Kidney epithelial cell (primary cell): ENCODE measurements at places on chromosomes 7 and 10. TPM values are rescaled to one million over a fixed set of nuclear protein-coding genes. Genes with fewer than 3 reads are reported as not detected.

DNA sequence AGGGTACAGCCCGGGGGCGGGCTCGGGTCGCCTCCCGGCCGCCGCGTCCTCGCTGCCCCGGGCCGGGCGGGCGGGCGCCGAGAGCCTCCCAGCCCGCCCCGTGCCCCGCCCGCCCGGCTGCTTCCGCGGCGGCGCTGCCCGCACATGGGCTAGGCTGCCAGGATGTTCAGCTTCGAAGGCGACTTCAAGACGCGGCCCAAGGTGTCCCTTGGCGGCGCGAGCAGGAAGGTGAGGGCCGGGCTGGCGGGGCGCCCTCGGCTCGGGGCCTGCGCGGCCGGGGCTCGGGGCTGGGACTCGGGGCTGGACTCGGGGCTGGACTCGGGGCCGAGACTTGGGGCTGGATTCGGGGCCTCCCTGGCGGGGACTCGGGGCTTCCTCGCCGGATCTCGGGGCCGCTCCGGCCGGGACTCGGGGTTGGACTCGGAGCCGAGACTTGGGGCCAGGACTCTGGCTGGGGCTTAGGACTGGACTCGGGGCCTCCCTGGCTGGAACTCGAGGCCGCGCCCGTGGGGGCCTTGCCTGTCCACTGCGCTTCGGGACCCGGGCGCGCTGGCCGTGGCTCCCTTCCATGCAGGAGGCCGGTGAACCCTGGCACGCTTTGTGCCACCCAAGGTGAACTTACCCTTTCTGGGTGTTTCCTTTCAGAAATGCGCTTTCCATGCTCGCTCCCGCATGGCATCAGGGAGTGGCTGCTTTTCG, 534 bp downstream of the UBE3C start:
- no peak for DNase-seq

DNA sequence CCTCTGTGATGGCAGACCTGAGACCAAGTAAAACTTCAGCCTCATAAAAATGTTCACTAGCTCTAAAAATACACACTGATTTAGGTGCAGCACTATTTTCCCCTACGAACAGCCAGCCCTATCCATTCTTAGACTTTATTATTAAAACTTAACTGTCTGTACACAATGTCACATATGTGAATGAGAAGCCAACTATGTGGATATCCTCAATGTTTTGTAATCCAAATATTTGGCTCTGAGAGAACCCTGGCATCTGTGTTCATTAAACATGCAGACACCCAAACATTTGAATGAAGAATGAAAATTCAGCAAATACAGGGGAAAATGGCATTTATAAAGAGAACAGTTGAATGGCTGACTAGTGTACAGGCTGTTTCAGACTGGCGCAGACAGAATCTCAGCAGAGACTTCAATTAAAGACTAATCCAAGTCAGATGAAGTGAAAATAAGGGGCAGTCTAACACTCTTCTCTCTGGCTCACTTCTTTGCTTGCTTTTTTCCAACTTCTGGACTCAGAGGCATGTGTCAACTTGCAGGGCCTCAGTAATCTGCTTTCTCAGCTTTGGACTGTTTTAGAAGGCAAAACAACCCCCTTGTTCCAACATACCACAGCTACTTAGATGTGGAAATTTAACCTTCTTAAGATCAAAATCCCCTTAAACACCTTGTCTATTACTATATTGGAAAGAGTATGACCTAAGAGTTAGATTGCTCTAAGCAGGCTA, 47.4 kb upstream of the FAM180A start:
- no peak for DNase-seq

GRCh38 chr7:69673074-69673473, 74.8 kb downstream of the AUTS2 start:
- no peak for DNase-seq

- DNase-seq = no peak
Measured at GRCh38 chr10:132910186-132910880, 32.0 kb downstream of the CFAP46 start.

DNA sequence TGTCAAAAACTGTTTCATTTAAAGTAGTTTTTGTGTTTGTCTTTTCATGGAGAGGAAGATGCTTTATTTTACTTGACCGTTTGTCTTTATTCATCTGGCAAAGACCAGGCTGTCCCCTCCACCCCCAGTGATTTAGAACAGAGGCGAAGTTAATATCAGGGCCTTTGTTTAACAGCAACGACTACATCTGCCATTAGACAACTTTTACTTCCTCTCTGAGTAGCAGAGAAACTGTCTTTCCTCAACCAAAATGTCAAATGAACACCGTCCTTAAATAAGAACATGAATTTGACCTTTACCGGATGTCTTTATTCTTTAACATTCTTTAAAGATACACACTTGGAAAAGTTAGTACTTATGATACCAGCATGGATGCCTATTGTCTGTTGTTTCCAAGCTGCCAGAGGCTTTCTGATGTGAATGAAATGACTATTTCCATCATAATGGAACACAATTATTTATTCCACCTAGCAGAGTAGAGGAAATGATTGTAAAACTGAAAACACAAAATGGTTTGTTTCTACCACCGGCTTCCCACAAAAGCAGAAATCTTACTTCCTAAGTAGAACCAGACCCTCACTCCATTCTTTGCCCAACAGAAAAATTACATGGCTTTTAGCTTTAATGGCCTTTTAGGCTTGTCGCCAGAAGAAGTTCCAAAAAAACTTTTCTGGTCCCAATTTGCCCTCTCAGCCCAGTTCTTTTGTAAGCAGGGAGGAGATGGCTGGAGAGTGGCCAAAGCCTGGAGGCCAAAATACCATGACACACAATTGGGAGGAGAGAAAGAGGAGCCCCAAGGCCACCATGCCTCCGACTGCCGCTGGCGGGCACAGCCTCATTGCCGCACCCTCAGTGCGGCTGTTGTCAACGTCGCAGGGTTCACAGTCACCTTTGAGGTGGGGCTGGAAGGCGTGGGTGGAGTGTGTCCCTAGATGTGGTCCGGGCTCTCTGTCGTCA, 168.5 kb downstream of the TEX36 start:
- DNase-seq = no peak

GRCh38 chr10:78914502-78915189, 154.1 kb upstream of the ZMIZ1 start:
- DNase-seq = no peak

DNA sequence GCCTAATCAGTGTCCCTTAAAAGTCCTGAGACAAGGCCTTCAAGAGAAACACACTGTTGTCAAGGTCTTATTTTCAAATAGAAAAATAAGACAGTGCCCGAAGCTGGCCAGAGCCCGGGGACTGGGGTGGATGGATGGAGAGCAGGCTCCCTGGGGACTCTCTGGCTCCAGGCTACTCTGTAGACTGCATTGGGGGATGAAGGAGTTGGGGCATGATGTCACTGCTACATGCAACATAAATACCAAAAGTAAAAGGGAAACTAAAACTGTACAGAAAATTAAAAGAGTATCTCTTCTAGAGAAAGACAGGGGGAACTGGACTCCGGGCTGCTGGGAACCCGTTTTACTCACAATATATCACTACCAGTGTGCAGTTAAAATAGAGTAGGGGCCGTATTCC, 629.8 kb downstream of the KCNMA1 start:
- DNase-seq = no peak

DNA sequence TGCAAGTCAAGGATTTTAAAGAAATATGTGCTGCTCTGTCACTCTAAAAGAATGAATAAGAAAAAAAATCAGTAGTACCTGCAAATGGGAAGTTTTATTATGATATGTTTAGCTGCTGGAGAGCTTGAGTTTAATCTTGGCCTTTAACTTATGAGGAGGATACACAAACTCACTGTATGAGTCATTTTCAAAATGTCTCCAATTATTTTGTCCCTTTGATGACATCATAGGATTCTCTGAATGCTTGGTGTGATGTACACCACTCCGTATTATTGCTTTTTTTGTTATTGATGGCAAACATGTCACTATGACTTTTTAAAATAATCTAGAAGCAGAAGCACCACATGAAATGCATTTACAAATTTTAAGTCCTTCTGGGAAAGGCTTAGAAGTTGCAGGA, 125.8 kb downstream of the RALA start:
- no peak for DNase-seq

- DNase-seq = no peak
Measured at GRCh38 chr10:124210263-124210662, 116.9 kb upstream of the CHST15 start.

- no peak for DNase-seq
Measured at GRCh38 chr10:36170943-36171501, 528.9 kb upstream of the FZD8 start.

- no peak for DNase-seq
Measured at GRCh38 chr7:98810153-98810802, 59.5 kb downstream of the TMEM130 start.

DNA sequence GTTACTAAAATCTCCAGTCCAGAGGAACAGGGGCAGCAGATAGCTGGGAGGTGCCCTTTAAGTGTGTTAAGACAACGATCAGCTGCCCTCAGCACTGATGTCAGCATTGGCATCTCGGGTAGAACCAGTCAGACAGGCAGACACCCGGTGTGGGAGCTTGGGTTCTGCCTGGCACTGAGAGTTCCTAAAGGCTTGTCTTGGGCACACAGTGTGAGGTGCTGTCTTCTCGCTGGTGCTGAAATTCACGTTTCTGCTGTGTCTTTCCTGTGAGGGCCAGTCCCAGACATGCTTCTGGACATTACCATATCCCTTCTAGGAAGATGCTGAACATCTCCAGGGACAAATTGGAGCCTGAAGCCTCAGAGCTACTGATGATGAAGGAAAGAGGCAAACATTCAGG, 156.2 kb downstream of the DNAJB6 start:
- DNase-seq = no peak

DNA sequence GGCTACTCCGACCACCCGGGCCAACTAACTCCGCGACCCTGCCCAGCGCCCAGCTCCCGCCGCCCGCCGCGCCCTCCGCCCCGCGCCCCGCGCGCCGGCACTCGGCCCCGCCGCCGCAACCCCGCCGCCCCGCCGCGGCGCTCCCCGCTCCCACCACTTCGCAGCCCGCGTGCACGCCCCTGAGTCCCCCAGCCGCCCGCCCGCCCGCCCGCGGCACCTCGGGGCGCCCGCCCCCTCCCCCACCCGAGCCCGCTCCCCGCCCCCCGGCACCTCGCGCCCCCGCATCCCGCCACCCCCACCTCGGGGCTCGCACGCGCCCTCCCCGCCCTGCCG, 598 bp downstream of the JAZF1 start:
- no peak for DNase-seq

- no peak for DNase-seq
Measured at GRCh38 chr10:69938541-69938991, 114.1 kb upstream of the MACROH2A2 start.

DNA sequence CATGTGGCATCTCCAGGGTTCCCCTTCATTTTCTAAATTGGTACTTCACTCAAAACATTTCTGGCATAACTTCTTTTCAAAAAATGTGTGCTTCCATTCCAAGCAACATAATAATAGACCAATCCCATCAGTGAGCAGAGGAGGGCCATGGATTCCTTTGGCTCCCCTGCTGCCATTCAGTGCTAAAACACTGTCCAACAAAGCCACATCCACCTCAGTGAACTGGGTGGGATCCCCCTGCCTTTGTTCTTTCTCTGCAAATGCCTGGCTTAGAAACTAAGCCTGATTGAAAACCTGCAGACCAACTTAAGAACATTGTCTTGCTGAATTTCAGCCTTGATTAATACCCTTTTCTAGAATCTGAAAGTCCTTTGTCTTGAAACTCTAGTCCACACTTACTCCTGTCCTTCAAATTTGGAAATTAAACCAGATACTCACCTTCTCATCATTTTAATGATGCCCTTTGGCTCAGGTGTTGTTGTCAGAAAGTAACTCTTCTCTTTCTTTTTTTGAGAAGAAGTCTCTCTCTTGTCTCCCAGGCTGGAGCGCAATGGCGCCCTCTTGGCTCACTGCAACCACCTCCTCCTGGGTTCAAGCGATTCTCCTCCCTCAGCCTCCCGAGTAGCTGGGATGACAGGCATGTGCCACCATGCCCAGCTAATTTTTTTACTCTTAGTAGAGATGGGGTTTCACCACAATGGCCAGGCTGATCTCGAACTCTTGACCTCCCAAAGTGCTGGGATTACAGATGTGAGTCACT, 132.3 kb downstream of the PLXNA4 start:
- DNase-seq = no peak

DNA sequence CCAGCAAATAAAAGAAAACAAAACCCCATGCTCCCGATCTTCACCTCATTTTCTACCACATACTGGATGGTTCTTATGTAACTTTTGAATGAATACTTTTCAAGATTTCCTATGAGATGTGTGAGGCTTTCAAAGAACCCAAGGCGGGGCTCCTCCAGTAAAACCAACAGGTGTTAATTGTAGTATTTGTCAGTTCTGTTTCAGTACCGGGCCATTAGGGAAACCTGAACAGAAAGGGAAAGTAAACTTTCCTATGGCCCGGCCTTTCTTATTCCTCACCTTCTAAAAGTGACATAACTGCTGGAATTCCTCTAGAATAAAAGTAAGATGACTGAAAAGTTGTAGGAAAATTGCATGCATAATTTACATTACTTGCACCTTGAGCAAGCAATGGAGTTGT, 672.9 kb downstream of the MAGI2 start:
- DNase-seq = no peak

- no peak for DNase-seq
Measured at GRCh38 chr7:50834679-50835078, 52.0 kb upstream of the GRB10 start.

GRCh38 chr10:14571866-14572507, 202.7 kb downstream of the FAM107B start:
- DNase-seq = no peak

GRCh38 chr7:124031919-124032318, 948 bp downstream of the TMEM229A start:
- no peak for DNase-seq

- peak; percentile 99 for DNase-seq
Measured at GRCh38 chr10:75530299-75530698, 98.9 kb downstream of the LRMDA start.

DNA sequence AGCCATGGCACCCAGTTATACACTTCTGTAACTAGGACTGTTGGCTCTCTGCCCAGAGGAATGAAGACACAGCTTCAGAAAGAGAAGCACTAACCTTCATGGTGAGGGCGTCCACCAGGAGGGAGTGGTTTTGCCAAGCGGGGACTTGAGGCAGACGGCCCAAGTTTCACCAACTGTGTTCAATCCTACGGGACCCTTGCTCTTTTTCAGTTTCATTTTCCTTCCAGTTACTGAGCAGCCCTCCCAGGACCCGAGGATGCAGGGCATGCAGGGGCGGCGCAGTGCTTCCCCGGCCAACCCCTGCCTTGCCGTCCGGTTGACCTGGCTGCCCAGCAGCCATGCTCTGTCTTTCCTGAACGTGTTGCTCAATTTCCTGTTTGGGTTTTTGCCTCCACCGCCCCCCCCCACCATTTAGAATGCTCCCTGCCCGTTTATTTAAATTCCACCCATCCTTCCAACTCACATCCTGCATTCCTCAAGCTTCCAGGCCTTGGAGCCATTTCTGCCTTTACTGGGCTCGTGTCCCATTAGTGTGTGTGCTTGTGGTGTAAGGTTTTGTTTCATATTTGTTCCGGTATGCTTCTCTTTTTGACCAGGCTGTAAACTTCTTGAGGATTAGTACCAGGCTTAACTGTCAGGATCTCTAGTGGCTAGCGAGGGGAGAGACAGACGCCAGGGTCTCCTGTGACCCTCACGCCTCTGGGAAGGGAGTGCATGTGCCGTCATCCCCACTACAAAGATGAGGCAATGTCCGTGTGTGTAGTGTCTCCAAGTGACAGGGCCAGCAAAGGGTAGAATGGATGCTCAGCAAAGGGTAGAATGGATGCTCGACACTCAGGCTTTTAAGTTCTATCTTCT, 31.6 kb downstream of the IL15RA start:
- no peak for DNase-seq

GRCh38 chr7:135168489-135169140, 1.9 kb downstream of the CYREN start:
- no peak for DNase-seq

Gene SPDYE16
- total RNA-seq = not detected in 2 replicates

Gene TDRD1
- not detected in 2 replicates for total RNA-seq

Gene ZNF853
- total RNA-seq = 25.7 and 36.3 TPM in 2 replicates

Gene SLC18A2
- total RNA-seq = 0.75 and 1.5 TPM in 2 replicates

Gene WIPF3
- total RNA-seq = 0.46 and 0.68 TPM in 2 replicates

Gene SPDYE3
- not detected in 2 replicates for total RNA-seq
